ENCODE measurements at places on chromosomes 4 and X. TPM values are rescaled to one million over a fixed set of nuclear protein-coding genes. Genes with fewer than 3 reads are reported as not detected.

- DNase-seq: no peak
Measured at GRCh38 chr4:141158219-141158618, 24.9 kb upstream of the RNF150 start.

GRCh38 chrX:68669094-68669860 lies 21.8 kb downstream of the STARD8 start:
- no peak for DNase-seq

- no peak for DNase-seq
Measured at GRCh38 chr4:87803421-87803820, 4.1 kb downstream of the IBSP start.

DNA sequence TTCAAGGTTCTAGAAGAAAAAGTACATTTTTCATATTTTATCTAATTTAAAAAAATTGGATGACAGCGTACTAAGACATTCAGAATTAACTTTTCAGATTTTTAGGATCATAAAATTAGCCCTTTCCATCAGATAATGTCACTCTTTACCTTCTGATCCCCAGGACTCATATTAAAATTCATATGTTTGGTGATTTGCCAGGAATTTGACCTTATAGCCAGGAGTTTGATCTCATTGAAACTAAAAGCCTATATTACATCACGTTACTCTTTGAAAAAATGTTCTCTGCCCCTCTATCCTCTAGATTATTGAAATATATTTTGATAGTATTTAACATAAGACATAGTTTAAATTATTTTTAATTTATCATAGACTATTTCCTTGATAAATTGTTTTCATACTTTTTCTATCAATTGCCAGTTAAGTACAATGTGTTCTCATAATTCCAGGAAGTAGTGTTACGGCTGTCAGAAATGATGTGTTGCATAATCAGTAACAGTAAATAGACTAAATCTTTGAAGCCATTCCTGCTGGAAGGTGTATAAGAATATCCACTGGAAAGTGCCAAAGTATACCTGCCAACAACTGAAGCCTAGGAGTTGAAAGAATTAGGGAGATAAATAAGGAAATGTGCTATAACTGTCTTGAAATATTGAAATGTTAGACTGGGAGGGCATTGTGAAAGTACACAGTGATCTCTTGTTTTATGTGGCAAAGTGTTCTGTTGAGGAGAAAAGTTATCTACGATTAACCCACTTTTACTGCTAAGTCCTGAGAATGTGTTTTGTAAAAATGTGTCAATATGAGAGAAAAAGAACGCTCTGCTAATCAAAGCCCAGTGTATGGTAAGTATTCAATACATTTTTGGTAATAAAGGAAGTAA lies 32.9 kb upstream of the PDGFC start:
- no peak for DNase-seq

The GC gene
- total RNA-seq: 0.24 TPM

GRCh38 chr4:129355031-129355430 lies 259.1 kb downstream of the C4orf33 start:
- no peak for DNase-seq

The CAMK2D gene
- 194 TPM for total RNA-seq

- no peak for DNase-seq
Measured at GRCh38 chr4:58739275-58739674, 1629.1 kb upstream of the IGFBP7 start.

- DNase-seq: no peak
Measured at GRCh38 chr4:105923497-105924238, 28.4 kb downstream of the NPNT start.

The STOX2 gene
- total RNA-seq: 8.5 TPM

GRCh38 chr4:150252306-150252705 lies 174.1 kb downstream of the DCLK2 start:
- no peak for DNase-seq

DNA sequence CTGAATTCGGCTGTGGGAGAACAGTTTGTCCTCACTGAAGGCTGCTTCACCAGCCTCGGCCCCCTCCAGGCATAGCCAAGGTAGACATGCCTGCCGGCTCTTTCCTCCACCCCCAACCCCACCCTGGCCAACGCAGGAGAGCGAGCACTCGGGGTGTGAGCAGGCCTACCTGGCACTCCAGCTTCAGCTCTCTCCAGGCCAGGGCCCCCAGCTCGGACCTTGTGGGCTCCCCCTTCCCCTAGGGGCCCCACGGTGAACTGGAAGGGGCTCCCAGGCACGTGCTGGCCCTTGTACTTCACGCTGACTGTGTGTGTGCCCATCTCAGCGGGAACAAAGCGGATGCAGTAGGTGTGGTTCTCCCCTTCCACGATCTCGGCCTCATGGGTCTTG lies 22.4 kb downstream of the FLNA start:
- DNase-seq: peak; percentile 22

The CLGN gene
- total RNA-seq: 77.8 TPM

The NAT8L gene
- 1.00 TPM for total RNA-seq

GRCh38 chr4:165756836-165757235 lies 116.2 kb upstream of the TLL1 start:
- DNase-seq: no peak

- no peak for DNase-seq
Measured at GRCh38 chrX:15680401-15680800, 15.8 kb upstream of the CLTRN start.

The LAMP2 gene
- total RNA-seq: 49.2 TPM

The TLR10 gene
- not detected for total RNA-seq

GRCh38 chr4:8441499-8442091 lies 1.0 kb downstream of the TRMT44 start:
- no peak for DNase-seq

- no peak for DNase-seq
Measured at GRCh38 chr4:15736514-15737050, 33.7 kb downstream of the BST1 start.

The GABRE gene
- total RNA-seq: 28.0 TPM

- no peak for DNase-seq
Measured at GRCh38 chr4:115213716-115214115, 100.3 kb upstream of the NDST4 start.

GRCh38 chrX:87272491-87272890 lies 245.1 kb upstream of the KLHL4 start:
- DNase-seq: no peak

GRCh38 chr4:177483271-177483670 lies 41.0 kb upstream of the AGA start:
- DNase-seq: no peak

The DDIT4L gene
- total RNA-seq: 0.46 TPM

The FRMD7 gene
- not detected for total RNA-seq

The MAOA gene
- total RNA-seq: 116 TPM

GRCh38 chrX:48636776-48637175 lies 39.5 kb downstream of the WDR13 start:
- DNase-seq: no peak

The HELT gene
- not detected for total RNA-seq

The ADH1B gene
- total RNA-seq: 157 TPM

The SHISA3 gene
- total RNA-seq: 6.7 TPM

- no peak for DNase-seq
Measured at GRCh38 chr4:27081675-27082586, 221.3 kb downstream of the STIM2 start.

The AGA gene
- total RNA-seq: 9.3 TPM

Measured in Right ventricle myocardium superior (tissue), 1 donor.